NCI-H2029 treated with DMSO at 0.1 percent for 48 hours (cell line): ENCODE measurements at places on chromosomes 16 and 17.

DNA sequence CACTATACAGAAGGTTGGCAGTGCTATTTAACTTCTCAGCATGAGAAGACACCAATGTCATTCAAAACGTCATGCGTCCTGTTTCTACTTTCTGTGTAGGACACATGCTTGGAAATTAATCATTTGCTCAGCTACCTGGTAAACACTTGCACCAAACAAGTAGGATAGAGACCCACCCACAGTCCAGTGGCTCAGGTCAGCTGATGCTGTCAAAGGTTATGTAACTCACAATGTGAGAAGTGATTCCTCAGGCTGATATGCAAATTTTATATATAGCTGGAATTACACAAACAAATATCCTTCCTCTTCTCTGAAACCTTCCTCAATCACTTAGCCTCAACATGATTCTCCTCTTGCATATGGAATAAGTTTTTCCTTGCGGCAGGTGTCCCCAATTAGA, 59.6 kb downstream of the ZZEF1 start:
- DNase-seq, result no peak

- no peak for DNase-seq
Observed at GRCh38 chr16:27963471-27963965, 100.0 kb downstream of the GSG1L start.

- DNase-seq, result no peak
Observed at GRCh38 chr17:82021107-82021899, 1.4 kb downstream of the CENPX start.

GRCh38 chr17:18916816-18917500, 35.0 kb upstream of the SLC5A10 start:
- DNase-seq, result no peak

DNA sequence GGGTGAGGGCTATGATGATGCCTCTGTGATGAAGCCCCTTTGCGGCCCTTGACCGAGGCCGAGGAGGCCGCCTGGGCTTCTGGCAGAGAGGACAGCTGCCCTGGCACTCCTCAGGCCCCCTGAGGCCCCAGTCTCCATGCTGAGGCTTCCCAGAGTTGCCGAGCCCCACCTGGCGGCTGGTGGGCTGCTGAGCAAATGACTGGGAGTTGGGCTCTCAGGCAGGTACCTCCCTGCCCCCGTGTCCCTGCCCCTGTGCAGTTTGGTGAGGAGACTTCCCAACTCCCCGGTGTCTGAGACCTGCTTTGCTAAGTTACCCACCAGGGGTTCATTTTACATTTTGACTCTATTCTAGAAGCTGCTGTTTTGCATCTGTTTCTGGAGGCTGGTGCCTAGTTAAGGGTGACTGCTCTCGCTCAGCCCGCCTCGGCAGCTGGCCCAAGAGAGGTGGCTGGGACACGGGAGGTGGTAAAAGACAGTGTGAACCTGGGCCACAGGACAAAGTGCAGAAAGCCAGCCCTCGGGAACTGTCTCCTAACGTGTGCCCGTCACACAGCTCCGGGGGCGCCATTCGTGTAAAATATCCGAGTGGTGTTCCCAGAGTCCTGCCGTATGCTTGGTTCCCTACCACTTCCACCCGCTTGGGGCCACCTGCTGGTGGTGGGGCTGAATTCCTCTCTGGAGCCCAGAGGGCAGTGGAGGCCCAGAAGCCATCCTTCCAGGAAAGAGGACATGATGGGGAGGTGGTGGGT, 134.5 kb downstream of the RAB11FIP4 start:
- no peak for DNase-seq

DNA sequence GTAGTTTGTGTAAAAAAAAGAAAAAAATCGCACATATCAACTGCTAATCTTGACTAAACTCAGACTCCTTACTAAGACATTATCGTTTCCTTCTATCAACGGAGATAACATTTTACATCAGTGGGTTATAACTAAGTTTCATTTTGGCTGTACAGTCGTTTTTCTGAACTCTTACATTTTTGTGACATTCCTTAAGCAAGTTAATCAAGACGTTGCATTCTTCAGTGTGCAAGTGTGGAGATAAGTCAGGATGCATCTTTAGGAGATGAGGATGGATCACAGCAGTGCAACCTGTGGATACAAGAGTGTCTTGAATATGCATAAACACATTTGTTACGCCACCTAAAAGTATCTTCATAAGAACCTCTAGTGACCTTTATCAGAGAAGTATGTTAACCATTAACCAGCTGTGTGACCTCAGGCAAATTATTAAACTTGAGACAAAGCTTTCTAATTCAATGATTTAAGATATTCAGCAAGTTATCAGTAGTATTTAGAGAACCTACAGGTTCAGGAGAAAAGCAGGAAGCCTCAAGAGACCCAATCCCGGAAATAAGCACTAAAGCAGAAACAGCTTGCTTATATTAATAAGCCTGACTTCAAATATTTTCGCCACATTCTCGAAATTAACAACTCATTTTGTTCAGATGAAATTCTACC, 9.4 kb downstream of the CMC2 start:
- DNase-seq, result no peak

DNA sequence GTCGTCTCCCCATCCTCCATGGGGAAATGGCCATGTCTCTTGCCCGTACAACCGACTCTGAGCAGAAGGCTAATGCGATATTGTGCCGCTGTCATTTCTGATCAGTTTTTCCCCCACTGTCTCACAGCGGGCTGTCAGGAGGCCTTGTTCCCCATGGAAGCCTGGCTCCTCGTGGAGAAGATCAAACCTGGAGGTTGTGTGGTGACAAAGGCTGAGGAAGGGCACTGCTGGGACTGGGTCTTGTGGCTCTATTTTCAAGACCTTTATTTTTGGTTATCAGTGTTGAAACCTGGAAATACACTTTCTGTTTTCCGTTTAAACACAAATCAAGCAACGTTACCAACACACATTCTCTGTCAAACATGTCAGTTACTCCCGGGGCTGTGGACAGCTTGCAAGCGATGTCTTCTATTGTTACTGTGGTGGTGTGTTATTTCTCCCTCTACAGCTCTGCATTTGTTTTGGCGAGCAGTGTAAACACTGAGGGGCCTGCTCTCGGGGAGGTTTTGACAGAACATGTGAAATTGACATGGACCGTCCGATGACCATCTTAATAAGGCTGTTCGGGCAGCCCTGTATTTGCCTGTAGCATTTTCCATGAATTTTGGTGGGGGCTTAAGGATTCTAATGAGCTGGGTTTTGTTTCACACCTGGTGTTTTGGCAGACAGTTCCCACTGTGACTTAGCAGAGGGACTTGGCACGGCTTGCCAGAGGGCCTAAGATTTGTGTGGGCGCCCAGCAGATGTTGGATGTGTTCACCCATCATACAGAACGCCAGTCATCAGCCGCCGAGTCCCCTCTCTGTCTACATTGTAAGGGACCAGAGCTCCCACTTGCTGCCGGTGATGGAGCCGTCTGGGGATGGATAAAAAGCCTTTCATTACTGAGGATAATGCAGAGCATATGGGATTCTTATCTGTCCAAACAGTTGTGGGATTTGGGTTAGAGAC, 12.5 kb downstream of the RBFOX1 start:
- DNase-seq, result no peak

GRCh38 chr17:20205609-20206008, 196.4 kb downstream of the SPECC1 start:
- no peak for DNase-seq

GRCh38 chr16:75107505-75107904, 9.1 kb downstream of the LDHD start:
- DNase-seq, result no peak

GRCh38 chr16:73485880-73486279, 438.0 kb upstream of the ZFHX3 start:
- DNase-seq, result no peak

DNA sequence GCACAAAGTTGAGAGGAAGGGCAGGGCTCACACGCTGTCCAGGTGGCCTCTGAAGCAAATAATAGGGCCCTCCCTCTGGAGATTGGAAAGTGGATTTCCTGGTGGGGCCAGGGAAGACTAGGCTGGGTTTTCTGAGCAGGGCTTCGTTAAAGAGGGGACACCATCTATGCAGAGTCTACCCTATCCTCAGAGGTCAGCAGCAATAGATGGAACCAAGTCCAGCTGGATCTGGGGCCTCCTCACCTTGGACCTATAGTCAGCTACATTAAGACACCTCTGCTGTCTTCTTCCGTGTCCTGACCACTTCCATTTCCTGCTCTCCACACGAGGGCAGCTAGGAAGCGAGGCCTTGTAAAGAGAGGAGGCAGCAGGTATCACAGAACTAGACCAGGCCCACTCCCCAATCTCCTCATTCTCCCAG, 14.7 kb upstream of the ST6GALNAC1 start:
- DNase-seq, result no peak

GRCh38 chr17:11372692-11373091, 131.7 kb downstream of the SHISA6 start:
- DNase-seq, result no peak

DNA sequence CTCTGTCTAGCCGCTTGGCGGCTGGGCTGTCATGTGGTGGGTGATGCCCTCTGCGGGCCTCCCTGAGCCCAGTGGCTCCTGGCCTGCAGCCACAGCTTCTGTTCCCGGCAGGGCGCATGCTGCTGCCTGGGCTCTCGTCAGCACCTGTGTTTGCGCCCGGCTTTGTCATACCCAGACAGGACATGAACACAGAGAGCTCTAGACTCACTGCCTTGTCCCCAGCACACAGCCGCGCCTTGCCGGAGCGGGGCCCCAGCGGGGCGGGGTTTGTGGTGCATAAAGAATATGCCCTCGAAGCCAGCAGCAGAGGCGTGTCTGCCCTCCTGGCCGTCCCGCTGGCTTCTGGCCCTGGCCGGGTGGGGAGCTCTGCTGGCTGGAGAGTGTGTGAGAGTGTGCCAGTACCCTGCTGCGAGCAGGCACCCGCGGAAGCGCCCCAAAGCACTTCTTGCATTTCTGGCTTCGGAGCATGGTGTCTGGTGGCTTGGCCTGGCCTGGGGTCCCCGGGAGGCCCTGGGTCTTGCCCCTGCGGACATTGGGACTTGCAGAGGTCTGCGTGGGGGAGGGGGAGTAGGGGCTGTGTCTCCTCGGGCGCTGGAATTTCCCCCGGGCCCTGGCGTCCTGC, 14.4 kb downstream of the ASPSCR1 start:
- DNase-seq, result peak; percentile 76

DNA sequence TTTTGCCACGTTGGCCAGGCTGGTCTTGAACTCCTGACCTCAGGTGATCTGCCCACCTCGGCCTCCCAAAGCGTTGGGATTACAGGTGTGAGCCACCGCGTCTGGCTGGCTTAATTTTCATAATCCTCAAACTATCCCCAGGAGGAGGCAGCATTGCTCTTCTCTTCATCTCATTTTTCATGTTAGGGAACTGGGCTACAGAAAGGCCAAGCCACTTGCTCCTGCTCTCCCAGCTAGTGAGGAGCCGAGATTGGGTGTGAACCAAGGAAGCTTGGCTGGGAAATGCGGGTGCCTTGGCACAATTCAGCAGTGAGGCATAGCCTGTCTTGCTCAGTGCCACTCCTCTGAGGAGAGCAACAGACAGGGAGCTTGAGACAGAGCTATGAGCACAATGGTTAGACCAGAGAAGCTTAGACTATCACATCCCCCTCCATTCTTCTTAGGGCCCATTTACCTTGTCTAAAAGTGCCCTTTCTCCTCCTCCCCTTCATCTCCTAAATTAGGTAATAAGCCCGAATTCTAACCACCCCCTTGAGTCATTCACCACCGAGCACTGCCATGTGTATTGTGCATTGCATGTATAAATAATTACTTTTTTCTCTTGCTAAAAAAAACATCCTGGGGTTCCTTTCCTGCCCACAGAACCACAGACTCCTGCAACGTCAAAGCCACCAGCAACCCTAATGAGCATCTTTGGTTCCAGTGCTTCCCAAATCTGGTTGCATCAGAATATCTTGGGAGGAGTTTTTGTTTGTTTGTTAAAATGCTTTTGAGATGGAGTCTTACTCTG, 20.0 kb upstream of the KIF19 start:
- no peak for DNase-seq

- no peak for DNase-seq
Observed at GRCh38 chr16:4689864-4690704, 3.3 kb upstream of the NUDT16L1 start.

DNA sequence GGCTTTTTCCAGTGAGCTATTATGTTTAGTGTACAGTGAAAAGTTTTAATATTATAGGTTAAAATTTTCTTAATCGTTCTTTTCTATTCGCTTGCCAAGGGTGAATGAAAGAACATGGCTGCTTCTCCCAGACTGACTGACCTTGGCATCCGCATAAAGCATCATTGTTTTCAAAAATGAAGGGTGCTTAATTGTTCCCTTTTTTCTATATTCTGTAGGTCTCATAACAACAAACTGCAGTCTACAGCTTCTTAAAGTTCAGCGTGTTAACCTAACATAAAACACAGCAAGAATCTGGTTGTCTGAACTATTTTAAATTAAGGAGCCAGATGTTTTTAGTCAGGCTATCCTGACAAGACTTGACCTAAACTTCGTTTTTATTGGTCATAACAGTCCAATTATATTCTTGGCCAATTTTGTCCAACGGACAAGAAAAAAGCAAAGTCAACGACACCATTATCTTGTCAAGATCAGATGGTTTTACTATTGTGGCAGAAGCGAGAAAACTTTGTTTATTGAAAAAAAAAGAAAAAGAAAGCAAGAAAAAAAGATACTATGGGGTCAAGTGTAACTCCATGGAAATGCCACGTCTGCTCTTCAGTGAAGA, 14.1 kb downstream of the C17orf58 start:
- DNase-seq, result no peak

- DNase-seq, result no peak
Observed at GRCh38 chr17:61594294-61594825, 3.3 kb upstream of the NACA2 start.

DNA sequence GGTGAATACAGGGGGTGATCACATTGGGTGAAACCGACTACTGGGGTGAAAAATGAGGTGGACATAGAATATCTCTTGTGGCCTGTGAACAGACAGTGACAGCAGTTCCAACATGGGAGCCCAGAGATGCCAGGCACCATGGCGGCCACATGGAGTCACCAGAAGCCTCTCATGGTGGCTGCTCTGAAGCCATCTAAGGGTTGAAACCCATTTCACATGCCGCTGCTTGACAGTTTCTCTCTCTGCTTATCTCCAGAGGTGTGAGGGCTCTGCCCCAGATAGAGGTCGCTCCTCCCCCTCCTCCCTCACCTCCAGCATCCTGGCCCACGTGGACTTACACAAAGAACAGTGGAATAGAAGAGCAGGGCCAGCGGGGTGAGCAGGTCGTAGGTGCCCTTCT, 37.9 kb upstream of the PIK3R6 start:
- DNase-seq, result no peak

- no peak for DNase-seq
Observed at GRCh38 chr16:73753931-73754330, 542.7 kb upstream of the PSMD7 start.

GRCh38 chr17:76366247-76366646, 12.5 kb upstream of the PRPSAP1 start:
- no peak for DNase-seq

GRCh38 chr17:57968456-57968855, 13.2 kb upstream of the CUEDC1 start:
- no peak for DNase-seq

DNA sequence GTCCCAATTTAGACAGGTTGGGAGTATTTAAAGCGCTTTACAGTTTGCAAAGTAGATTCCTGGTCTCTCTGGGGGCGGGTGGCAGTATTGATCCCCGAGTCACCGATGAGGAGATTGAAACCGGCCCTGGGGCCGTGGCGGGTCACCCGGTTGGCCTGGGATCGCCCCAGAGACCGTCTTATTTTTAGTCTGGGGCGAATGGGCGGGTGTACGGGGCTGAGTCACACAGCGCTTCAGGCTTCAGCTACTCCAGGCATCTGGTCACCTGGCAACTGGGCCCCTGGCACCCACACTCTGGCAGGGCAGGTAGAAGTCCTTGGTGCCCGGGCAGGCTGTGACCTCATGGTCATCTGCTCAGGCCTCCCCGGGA, 669 bp downstream of the MIEF2 start:
- DNase-seq, result no peak
